Eye (tissue), 1 donor: ENCODE measurements at places on chromosomes 3 and 15.
A peak's percentile ranks its signal among the peaks of the same experiment; 100 is the strongest.

DNA sequence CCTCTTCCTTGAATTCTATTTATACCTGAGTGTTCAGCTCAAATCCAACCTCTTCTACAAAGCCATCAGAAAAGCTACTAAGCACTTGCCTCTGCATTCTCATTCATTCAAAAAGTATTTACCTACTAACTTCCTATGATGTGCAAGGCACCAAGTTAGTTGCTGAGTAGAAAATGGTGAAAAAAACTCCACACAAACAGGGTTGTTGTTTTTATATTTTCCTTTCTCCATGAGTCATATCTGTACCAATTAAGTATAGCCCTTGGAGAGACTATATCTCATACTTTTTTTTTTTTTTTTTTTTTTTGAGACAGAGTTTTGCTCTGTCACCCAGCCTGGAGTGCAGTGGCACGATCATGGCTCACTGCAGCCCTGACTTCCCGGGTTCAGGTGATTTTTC, 67.7 kb downstream of the IGF2BP2 start:
- DNase-seq, result no peak

DNA sequence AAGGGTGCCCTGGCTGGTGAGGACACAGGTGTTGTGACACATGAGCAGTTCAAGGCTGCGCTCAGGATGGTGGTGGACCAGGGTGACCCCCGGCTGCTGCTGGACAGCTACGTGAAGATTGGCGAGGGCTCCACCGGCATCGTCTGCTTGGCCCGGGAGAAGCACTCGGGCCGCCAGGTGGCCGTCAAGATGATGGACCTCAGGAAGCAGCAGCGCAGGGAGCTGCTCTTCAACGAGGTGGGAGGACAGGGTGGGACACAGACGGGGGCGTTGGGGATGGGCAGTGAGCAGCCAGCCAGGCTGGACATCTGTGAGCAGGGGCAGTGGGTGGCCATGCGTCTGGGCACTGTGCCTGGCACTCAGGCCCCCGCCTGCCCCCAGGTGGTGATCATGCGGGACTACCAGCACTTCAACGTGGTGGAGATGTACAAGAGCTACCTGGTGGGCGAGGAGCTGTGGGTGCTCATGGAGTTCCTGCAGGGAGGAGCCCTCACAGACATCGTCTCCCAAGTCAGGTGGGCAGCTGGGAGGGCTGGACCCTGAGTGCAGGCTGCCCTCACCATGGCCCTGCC, 10.3 kb downstream of the ANKRD63 start:
- DNase-seq, result no peak

DNA sequence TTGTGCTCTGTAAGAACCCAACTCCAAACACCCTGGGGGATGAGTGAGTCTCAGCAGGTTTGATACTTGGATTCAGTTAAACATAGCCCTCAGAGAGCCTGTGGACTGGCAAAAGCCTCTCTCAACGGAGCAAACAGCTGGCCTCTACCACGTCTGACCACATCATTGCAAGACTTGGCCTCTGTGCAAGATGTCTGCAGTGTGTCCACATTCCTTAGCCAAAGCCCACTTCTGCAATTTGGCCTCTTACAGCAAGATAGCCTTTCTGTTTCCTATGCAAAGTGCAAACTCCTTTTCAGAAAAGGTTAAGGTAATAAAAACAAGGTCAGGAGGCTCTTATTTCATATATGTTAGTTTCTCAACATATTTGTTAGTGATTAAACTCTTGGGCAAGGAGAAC, 27.9 kb downstream of the FBN1 start:
- no peak for DNase-seq

DNA sequence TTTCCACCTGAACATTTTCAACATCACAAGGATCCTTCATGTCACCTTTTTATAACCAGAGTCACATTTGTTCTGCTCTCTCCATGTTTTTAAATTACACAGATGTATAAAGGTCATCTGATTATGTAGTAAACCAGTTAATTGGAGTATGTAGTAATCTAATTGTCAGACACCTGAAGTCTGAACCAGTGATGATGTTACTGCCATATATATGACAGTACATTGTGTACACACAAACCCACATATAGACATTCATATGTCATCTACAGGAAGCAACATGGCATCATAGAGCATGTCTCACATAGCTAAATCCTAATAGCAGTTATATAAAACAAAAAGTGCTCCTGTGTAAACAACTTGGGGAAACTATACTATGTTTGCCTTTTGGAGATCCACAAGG, 95.9 kb upstream of the PRR23C start:
- no peak for DNase-seq

DNA sequence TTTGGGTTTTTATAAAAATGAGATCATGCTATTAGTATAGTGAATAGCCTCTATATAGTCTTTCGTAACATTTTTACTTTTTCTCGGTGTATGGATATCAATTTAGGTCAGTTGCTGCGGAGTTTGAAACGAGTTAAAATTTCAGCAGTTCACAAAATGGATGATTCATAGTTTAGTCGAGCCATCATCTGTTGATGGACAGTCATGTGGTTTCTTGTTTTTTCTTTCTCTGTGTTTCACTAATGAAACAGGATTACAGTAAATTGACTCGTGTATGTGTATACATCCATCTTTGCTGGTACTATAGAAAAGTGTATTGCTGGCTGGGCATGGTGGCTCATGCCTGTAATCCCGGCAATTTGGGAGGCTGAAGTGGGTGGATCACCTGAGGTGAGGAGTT, 106.8 kb downstream of the IGF1R start:
- no peak for DNase-seq

DNA sequence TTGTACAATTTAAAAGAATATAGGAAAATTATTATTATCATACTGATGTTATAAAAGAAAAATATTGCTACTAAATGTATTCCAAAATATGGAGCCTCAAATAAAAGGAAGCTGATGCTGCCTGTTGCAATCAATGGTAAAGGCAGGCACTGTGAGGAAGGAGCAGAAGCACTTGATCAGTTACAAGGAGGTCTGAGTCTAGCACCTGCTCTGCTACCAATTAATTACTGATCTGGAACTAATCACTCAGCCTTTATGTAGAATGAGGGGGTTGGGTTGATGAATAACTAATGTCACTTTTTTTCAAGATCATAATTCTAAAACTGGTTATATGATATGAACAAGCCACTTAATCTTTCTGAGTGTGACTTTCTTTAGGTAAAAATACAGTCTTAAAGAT, 5.5 kb downstream of the ADGRG7 start:
- no peak for DNase-seq

GRCh38 chr3:98791341-98792325, 28.5 kb downstream of the ST3GAL6 start:
- no peak for DNase-seq

DNA sequence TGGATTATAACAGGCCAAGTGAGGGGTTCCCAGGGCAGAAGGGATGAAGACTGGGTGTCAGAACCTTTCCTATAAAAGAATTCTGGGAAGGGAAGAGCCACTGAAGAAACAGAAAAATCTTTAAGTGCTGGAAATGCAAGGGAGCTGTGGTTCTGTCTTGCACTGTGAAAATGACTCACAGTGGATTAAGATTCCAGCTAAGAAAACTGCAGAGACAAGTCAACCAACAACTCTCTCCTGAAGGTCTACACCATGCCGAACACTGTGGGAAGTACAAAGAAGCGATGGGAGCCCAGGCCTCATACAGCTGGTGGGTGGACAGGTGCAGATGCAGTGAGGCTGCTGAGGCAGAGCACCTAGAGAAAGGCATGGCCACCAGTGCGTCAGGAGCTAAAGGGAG, 27.7 kb downstream of the ZDHHC3 start:
- no peak for DNase-seq

- DNase-seq, result no peak
Observed at GRCh38 chr15:31997711-31998110, 32.6 kb upstream of the CHRNA7 start.

- no peak for DNase-seq
Observed at GRCh38 chr3:30912301-30912700, 17.8 kb upstream of the GADL1 start.

DNA sequence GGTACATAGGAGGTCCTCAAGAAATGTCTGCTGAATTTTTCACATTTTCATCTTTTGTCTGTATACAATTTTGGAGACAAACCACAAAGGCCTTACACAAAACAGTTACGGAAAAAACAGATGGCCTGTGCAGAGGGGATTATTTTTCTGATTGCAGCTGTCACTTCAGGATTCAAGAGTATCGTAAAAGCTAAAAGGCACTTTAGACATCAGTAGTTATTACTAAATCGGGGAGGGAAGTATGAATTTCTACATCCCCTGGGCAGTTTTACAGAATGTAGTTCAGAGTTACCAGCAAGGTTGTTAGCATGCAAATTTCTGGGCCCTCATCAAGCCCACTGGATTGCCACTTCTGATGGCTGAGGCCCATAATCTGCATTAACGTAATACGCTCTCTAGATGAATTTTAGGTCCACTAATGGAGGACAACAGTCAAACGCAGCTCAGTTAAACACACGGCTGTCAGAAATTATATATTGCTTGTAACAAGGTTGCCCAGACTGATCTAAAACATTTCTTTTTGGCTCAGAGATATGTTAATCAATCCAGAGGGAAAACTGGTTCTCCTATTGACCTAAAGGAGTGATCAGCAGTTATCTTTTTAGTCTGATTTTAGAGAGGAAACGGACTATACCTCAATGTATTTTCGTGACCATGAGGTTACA, 1.1 kb downstream of the RIOX2 start:
- DNase-seq, result peak; percentile 30

- DNase-seq, result no peak
Observed at GRCh38 chr15:82081914-82082762, 36.3 kb upstream of the MEX3B start.

DNA sequence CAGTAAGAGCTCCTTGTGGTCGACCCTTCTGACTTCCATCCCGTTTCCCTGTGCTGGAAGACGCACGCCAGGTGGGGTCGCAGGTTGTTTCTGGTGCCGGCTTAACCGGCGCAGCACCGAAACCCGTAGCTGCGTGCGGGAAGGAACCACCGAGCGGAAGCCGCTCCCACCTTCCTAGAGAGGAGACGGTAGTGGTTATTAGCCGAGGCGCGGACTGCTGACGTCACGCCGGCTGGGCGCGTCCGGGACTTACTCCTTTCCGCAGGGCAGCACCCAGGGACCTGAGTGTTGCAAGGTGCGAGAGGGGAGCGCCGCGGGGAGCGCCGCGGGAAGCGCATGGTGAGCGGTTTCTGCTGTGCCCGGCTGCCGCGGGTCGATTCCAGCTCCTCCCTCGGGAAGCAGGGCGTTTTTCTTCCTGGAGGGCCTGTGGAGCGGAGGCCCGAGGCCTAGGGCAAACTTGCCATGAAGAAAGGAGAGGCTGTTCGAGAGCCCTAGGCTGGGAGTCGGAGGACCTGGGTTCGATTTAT, at the start of gene ZNF501:
TSS of gene ZNF501 (plus strand) at position 252 of the 527 bp plus-strand sequence. CDS start 4,787 bp downstream, outside the sequence.
- peak; percentile 97 for DNase-seq
